ENCODE measurements at places on chromosomes 12 and 14.

GRCh38 chr14:58638231-58639197, 752 bp downstream of the DACT1 start:
- DNase-seq = peak; percentile 65

DNA sequence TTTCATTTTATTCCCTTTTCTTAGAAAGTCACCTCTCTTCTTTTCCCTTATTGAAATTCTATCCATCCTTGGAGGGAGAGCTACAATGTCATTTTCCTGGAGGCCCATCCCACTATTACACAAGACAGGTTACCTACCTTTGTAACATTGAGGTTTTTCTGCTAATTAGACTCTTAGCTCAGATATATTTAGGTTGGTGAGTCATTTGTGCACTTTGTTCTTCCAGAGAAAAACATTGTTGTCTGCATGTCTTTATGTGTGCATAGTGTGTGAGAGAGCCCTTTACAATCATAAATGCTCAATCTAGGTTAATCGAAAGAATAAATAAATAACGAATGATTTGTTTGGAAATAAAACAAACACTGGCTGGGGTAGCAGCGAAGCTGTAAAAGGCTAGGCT, 191.8 kb downstream of the DACT1 start:
- DNase-seq = peak; percentile 45

DNA sequence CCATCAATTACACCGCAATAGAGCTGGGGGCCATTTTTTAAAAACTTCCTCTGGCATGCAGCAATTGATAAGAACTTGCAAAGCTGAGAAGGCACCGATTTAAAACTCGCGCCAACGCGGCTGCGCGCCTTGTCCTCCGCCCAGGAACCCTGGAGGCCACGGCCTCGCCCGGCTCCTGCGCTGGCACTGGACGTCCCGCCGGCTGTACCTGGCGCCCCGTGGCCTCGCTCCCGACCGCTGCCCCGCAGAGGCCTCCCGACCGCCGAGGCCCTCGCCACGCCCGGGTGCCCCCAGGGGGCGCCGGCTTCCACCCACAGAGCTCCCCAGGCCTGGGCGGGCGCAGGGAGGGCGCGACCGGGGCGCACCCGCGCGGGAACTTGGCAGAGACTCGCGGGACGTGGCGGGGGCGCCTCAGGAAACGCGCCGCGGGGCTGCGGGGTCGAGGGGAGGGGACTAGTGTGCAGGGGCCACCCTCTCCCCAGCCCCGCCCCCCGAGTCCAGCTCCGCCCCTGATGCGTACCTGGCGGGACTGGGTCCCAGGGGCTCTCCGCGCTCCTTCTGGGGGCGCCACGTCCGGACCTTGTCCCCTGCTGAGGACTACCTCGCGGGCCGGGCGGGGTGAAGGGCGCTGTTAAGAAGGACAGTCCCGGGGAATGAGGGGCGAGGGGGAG, 65.7 kb downstream of the TNFAIP2 start:
- DNase-seq = peak; percentile 35

DNA sequence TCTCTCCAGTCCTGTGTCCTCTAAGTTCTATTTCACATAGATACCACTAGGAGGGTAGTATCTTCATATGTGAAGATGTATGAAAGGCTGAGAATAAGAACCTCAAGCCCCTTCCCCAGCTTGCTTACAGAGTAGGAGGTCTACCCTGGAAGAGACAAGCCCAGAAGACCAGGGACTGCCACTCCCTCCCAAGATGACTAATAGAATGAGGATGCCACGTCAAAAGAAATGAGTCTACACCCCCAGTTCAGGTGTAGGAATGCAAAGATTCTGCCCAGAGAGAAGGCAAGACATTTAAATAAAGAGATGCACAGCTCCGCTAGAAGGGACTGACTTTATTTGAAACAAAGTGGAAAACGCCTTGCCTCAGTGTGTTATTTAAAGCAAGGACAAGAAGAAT, 1006.0 kb upstream of the USP15 start:
- no peak for DNase-seq

DNA sequence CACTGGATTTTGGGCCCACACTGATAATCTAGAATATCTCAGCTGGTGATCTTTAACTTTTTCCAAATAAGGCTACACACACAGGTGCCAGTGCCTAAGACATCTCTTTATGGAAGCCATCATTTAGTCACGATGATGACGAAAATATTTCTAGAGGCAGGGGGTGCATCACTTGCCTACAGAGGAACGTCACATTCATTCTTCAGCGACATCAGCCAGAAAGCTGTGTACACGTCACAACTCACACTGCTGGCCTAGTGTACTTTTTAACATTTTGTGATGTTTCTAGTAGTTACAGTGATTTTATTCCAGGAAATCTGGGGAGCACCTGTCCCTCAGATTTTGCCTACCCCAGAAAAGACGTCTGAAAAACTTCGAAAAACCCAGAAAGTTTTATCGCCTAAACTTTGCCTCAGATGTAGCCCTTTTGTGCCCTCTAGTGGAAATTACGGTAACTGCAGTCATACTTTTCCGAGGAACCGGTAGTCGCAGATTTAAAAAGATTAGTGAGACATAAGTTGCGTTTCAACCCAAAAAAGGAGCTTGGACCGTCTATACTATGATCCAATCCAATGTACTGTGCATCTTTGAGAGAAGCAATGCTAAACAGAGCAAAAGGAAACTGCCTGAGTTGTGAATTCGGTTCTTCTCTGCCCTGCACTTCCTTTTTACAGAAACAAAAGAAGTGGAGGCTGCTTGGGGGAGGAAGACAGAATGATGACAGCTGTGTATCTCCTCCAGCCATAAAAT, 64.3 kb upstream of the STON2 start:
- peak; percentile 79 for DNase-seq

DNA sequence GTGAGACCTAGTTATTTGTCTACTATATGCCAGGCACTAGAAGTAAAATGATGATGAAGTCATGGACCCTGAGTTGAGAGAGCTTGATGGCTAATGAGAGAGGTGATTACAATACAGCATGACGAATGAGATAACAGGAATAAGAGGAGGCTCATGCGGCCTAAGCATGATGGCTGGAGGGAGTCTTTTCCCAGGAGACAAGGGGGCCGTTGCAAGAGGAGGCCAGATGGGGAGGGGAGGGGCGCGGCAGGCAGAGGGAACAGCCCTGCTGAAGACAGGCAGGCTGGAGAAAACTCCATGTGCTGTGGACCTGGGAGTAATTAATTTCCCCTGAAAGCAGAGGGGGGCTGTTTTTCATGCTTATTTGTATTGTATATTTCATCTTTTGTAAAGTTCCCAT, 144.7 kb upstream of the RFLNA start:
- DNase-seq = no peak

GRCh38 chr12:124703856-124704255, 136.4 kb upstream of the NCOR2 start:
- no peak for DNase-seq

- no peak for DNase-seq
Observed at GRCh38 chr14:95614349-95614748, 71.9 kb upstream of the TCL1B start.

DNA sequence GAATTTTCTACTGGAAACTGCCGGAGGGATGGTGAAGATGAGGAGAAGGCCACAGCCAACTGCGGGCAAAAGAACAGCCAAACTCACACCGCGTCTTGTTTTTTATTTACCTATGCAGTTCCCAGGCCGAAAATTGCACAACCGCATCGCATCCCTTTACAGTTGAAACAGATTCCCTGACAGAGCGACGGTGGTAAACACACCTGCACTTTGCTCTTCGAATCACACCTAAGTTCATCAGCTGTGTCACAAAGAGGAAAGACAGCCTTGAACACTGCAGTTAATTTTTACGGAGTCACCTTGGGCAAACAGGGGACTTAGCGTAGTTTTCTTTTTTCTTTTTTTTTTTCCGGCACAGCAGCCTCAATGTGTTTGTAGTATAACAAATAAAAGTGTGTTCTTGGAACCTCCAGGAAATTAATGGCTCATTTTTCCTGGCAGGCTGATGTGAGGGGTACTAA, 272.0 kb upstream of the DIO3 start:
- no peak for DNase-seq

Data from astrocyte of the hippocampus (primary cell).